ENCODE measurements at places on chromosomes 7 and 10.

DNA sequence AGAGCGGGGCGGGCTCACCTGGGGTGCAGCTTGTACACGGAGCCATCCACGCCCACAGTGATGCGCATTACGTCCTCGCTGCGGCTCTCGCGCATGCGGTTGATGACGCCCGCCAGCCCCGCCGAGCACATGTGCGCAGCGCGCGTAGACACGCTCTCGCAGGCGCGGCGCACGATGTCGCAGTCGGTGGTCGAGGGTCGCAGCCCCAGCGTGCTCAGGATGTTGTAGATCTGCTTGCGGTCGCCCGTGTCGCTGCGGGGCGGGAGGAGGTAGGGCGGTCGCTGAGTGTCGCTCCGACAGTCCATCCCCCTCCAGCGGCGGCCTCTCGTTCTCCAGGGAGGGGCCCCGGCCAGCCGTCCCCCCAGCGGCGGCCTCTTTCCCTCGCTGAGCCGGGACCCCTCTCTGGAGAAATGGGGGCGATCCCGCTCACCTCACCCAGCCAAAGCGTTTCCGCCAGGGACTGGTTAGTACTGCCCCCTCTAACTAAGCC is 4.4 kb upstream of the MYL7 start:
- DNase-seq: no peak

DNA sequence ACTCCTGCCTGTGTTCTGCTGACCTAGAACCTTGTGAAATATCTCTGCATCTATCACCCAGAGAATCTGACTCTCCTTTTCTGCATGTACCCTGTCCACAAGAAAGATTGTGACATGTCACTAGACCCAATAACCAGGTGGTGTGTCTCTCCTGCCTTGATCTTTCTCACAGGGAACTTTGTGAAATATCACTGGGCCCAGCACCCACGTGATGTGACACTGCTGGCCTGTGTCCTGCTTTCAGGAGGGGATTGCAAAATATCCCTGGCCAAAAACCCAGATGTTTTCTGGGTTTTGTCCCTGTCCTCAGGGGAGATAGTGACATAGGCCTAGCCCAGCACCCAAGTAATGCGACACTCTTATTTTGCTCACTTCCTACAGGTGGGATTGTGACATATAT is 10.1 kb upstream of the ZNF107 start:
- DNase-seq: no peak

DNA sequence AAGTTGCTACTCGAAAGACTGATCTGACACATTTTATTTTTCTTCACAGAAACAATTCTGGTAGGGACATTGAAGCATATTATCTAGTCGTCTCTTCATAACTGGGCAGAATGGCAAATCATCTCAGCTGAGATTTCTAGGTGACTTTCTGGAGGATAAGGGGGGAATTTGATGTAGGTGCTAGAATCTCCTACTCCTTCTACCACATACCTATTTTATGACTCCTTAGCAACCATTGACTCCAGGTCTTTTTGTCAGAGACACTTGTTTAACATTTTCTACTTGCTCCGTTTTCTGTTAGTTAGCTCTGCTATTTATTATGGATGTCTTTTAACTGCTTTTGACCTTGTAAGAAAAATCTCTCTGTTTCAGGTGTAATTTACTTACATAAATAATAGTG is 380.9 kb upstream of the SEMA3C start:
- no peak for DNase-seq

DNA sequence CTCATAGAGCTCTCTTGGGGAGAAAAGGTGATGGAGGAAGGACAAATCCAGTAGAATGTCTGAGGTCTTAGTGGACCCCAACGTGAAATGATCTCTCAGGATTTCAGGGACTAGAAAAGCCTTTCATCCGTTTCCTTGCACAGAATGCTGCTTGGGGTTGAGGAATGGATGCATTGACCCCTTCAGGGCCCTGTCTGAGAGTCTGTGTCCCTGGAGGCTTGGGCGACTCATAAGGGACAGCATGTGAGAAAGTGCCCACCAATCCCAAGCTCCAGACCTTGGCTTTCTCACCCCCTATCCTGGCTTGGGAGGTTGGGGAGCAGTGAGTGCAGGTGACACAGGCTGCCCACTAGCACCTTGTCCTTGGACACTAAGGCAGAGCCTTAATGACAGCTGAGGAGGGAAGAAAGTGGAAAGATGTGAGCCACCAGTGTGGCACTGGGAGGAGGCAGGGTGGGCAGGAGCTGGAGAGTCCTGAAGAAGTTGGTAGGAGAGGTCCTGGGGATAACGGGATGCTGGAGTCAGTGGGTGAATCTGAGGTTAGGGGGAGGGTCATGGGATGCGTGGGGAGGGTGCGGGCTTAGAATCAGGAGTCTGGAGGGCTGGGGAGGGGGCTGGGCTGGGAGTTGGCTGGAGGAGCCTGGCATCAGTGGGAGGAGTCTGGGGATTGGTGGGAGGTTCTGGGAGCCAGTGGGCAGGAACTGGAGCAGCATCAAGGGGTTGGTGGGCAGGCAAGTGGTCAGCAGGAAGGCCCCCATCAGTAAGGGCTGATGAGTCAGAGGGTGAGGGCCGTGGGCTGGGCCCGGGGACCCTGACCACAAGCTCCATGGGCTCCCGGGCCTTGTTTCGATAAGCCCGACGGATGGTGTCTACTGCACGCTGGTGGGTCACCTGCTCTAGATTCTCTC is 8.6 kb downstream of the LZTS2 start:
- DNase-seq: no peak

- DNase-seq: no peak
Observed at GRCh38 chr7:46652317-46652716, 731.2 kb upstream of the IGFBP3 start.

DNA sequence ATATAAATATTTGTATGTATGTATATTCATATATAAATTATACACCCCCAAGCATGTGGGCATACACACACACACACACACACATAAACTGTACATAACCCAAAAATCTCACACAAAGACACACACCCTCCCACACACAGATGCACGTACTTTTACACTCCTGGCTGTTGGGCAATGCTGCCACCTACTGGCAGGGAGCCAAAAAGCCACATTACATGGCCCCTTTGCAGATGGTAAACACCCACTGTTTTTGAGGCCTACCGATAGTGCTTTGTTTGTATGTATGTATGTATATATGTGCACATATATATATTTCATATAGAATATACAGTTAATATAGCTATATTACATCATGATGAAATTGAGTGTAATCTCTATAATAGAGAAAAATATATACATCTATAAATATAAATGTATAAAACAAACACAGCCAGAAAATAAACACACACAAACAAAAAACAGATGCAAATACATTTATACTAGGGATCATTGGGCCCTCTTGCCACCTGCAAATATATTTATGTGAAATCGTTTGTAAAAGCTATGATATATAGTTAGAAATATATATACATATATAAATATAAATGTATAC is 120.1 kb upstream of the ACBD5 start:
- DNase-seq: peak; percentile 71

DNA sequence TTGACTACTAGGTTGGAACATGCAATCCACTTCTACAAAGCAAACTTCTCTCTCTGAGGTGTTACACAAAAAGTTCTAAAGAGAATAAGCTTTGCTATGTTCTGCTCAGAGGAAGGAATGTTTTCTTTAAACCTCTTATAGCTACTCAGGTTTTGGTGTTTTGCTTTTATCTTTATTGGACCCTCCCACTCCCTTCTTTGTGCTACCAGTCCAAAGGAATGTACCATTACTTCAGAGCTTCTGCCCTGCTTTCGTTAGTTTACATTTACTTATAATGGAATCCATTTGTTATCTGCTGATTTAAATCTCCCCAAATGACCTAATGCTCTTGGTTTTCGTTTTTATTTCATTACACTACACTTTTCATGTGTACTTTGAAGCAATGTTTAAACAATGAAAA is 154.9 kb downstream of the ATE1 start:
- no peak for DNase-seq

- DNase-seq: no peak
Observed at GRCh38 chr10:133130602-133131001, 29.4 kb upstream of the KNDC1 start.

DNA sequence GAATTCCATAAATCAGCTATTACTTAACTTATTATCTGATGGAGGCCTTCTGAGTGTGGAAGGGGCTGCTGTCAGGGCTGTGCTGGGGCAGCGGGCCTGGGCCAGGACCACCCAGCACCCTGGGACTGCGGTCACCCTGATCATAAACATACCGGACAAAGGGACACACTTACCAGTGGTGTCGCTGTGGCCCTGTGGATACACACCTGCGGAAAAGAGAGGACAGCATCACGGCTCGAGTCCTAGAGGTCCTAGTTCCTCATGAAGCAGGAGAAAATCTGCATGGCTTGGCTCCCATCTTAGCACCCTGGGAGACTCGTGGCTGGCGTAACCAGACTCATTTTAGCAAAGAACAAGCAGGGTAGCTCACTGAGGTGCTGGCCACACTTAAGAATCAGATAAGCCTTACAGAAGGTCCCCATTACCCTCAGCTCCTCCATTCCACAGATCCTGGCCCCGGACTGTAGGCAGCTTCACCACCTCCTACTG is 17.7 kb downstream of the IL15RA start:
- DNase-seq: no peak

GRCh38 chr7:101162551-101163278 is 2.7 kb downstream of the VGF start:
- no peak for DNase-seq

DNA sequence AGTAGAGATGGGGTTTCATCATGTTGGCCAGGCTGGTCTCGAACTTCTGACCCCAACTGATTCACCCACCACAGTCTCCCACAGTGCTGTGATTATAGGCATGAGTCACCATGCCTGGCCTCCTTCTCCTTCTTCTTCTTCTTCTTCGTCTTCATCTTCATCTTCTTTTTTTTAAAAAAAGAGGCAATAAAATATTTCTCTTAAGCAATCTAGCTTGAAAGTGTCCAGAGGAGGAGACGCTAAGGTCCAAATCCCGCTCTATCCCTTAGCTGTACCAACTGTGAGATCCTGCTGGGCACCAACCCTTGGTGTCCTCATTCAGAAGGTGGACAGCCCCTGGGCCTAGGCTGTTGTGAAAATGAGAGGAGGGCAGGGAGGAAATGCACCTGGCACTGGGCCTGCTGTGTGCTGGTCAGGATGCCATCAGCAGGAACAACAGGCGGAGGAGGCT is 13.9 kb upstream of the PSAP start:
- no peak for DNase-seq

DNA sequence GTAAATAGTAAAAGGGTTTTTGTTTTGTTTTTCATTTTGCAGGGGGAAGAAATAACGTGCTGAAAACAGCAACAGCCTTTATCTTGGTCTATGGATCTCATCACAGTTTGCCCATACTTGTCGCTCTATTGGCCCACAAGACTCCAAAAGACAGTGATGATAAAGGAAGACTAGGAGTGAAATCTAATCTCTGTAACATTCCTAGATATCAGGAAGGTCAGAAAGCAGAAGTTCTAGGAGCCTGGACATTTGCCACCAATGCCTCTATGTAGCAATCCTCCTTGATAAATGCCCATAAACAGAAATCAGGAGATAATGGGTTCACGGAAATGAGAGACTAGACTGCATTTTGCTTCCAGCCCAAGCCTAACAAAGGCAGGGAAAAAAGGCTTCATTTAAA is 8.9 kb downstream of the CUBN start:
- DNase-seq: no peak

GRCh38 chr10:85601526-85601925 is 765.1 kb downstream of the GRID1 start:
- no peak for DNase-seq

GRCh38 chr10:34670081-34670480 is 145.0 kb downstream of the PARD3 start:
- DNase-seq: no peak

- DNase-seq: no peak
Observed at GRCh38 chr7:85714951-85715350, 528.1 kb upstream of the SEMA3D start.

- DNase-seq: no peak
Observed at GRCh38 chr10:87818505-87819288, 671 bp upstream of the ATAD1 start.

GRCh38 chr7:110522761-110523200 is 568.1 kb upstream of the LRRN3 start:
- DNase-seq: no peak

DNA sequence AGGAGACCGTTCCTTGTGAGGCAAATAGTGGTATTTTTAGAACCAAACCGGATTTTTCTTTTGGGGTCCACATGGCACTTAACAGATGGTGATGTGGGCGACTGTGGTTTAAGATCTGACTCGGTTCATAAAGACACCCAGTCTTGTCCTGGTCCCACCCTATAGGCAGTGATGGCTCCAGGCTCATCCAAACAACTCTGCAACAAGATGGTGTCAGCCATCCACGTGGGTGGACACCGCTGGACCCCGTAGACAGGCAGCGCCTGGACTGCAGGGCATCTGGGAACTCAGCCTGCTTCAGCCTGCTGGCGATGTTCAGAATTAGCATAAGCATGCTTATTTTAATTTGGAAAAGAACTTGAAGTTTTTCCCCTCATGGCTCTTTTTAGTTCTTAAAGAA is 258.4 kb upstream of the FZD1 start:
- no peak for DNase-seq

DNA sequence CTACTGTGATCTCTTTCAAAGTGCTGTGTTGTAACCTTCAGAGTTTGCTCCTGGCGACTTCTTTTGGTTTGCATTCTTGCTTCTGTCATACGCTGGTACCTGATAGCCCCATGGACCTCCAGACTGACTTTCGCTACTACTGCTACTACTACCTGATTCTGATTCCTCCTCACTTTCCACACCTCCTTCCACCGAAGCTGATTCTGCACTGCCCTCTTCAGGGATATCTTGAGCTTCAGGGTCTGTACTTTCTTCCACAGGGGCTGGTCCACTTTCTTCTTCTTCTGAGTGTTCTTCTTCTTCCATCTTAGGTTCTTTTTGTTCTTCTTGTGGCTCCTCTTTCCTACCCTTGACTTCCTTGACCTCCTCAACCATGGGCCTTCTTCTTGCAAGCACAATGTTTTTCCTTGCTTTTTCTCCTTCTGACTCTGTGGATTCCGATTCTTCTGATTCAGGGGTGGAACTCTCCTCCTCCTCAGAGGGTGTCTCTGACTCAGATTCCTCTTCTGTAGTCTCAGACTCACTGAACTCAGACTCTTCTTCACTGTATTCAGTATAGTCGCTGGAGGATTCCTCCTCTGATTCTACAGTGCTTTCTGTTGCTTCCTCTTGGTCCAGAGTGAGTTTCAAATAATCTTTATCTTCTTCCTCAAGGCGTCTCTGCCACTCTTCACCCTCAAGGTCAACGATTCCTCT is 992.2 kb downstream of the PCDH15 start:
- no peak for DNase-seq

Data from progenitor cell of endocrine pancreas (in vitro differentiated cells).